CD4-positive, alpha-beta T cell treated with Interleukin-6 at 100 ng/mL for 8 hours (primary cell): ENCODE measurements at places on chromosomes 7 and 10.

DNA sequence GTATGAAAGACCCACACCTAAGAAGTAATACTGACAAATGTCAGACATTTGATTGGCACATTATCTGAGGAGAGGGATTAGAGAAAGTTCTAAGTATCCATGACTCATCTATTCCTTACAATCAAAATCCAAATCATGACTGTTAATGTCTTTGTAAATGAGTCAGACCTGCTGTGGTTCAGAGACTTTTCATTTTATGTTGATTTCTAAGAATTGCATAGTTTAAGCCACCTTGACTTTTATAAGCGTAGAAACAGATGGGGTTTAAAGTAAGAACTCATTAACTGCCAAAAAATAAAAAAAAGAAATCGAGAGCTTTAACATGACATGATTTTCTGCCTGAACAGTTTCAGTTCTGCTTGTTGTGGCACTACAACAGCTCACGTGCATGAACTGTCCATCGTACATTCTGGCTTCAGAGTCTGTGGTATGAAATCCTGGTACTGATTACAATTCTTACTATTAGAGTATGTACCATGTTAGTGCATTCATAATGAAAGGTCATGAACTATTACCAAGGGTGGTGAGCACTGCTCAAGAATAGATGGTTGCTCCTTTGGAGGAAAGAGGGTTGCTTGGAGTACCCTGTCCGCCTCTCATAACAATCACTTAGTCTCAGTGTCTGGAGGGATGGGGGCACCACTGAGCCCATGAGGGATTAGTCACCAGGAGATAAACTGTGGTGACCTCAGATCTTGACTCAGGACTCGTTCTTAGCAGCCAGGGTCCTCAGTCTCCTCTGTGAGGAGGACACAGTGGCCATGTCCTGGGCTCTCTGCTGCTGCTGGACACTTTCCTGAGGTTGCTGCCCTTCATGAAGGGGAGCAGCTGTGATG, 42.2 kb downstream of the ACSM6 start:
- DNase-seq: no peak

DNA sequence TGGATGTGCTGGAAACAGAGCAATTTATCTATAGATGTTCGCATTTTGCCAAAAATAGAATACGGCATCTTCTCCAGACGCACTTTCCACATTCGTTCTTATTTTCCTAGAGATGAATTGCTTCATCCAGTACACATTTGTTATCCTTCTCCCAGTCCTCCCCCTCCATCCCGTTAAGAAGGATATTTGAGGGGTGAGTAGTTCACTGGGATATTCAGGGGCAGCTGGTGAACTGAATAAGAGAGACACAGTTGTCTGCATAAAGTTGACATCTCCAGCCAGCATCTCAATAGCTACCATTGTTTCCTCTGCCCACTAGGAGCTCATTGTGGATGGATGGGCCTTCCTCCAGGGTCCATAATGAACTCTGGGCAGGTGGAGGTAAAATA, 456.8 kb upstream of the NRP1 start:
- DNase-seq: no peak

DNA sequence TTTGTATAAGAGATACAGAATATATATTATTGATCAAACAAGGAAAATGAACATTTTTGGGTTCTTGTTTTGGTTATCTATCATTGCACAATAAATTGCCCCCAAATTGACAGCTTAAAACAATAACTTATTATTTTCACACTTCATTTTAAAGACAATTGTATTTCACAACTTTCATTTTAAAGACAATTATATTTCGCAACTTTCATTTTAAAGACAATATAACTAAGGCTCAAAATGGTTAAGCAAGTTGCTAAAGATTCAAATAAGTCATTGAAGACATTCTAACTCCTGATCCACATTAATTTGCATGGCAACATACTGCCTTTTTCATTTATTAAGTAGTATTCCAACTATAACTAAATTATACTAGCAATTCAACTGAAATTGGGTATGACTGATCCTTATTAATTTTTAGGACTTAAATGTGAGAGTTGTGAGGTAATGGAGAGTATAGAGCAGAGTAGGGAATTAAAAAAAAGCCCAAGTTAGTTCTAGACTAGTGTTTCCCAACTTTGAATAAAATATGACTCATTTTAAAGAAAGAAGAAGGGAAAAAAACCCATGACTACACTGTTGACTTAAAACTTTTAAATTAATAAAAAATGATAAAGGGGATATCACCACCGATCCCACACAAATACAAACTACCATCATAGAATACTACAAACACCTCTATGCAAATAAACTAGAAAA, 9.9 kb upstream of the STEAP2 start:
- no peak for DNase-seq

GRCh38 chr10:121845044-121845784, 82.6 kb downstream of the ATE1 start:
- DNase-seq: no peak

DNA sequence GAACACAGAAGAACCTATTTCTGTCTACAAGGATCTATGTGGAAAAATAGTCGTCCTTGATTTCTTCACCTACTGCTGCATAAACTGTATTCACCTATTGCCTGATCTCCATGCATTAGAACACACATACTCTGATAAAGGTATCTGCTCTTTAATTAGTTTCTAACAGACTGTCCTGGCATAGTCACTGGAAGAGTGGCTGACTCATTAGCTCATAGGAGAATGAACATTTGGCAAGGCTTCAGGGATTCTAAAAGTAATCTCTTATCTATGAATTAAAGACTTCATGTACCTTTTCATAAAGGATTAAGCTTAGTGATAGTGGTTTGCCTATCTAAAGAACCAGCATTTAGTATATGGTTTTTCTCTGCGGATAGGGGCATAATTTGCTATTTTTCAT, 4.1 kb downstream of the NHLRC2 start:
- no peak for DNase-seq
